ENCODE measurements at places on chromosomes 12 and 14.

- no peak for DNase-seq
- peaks cover 2% of the 10 kb centered on the region for H3K27me3 ChIP-seq
- H3K27ac ChIP-seq = no peak overlapping the region
Observed at GRCh38 chr12:109277899-109278762, 31.0 kb downstream of the FOXN4 start.

- H3K27ac ChIP-seq = no peak overlapping the region
- peaks cover 36% of the 10 kb centered on the region for H3K4me1 ChIP-seq
- H3K27me3 ChIP-seq = no peaks in the 10 kb centered on the region
- peaks cover 7% of the 10 kb centered on the region for H3K36me3 ChIP-seq
Observed at GRCh38 chr12:100138048-100138802, 4.4 kb downstream of the BLTP3B start.

- H3K27ac ChIP-seq = no peak overlapping the region
- peaks cover 16% of the 10 kb centered on the region for H3K4me1 ChIP-seq
- H3K27me3 ChIP-seq = no peaks in the 10 kb centered on the region
- DNase-seq = peak; percentile 42
- no peak overlapping the region for H3K4me3 ChIP-seq
Observed at GRCh38 chr12:124852329-124852831, 11.3 kb downstream of the SCARB1 start.

DNA sequence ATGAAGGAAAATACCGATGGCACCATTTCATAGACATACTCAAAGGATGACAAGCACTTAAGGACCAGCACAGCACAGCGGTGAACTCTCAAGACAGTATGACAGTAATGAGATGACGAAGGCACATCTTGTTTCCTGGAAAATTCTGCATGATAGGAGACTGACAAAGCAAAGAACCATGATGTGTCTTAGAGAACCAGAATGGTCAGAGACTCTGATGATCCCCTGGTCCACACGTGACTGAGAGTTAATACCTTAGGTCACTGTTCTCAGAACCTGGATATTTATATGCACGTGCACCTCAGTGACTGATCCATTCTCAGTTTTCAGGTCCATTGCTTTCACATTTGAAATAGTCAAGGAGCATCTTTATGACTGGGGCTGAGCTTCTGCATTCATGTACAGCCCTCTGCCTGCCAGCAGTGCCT lies 35.3 kb downstream of the PROX2 start:
- H3K36me3 ChIP-seq = peaks cover 9% of the 10 kb centered on the region
- H3K4me3 ChIP-seq = peak overlapping the region; percentile 52
- peak overlapping the region; percentile 89 for H3K27ac ChIP-seq
- H3K4me1 ChIP-seq = peaks cover 46% of the 10 kb centered on the region

DNA sequence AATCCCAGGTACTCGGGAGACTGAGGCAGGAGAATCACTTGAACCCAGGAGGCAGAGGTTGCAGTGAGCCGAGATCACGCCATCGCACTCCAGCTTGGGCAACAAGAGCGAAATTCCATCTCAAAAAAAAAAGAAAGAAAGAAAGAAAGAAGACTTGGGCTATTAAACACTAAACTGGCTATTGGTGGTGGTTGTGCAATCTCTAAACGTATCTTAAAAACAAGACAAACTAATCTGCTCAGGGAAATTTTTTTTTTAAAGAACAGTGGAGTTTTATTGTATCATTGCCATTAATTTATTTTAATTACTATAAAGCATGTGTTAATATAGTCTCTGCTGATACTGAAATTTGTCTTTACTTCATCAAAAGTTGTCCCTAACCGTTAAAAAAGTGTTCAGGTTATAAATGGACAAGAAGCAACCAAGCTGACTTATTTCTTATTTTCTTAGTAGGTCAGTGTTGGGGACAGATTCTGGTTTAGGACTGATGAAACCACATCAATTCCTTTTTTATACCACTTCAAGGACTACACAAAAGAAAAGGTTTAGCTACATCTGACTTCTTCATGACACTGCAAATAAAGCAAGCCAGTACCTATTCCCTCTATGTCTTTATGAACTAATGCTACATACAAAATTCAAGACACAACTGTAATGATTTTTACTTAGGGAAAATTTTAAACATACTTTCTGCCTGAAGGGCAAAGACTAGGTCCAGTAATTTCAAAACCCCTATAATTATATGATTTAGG lies 68.7 kb upstream of the KRAS start:
- DNase-seq = no peak
- H3K36me3 ChIP-seq = peaks cover 4% of the 10 kb centered on the region

- H3K4me1 ChIP-seq = no peaks in the 10 kb centered on the region
- no peak overlapping the region for H3K27ac ChIP-seq
- H3K27me3 ChIP-seq = no peaks in the 10 kb centered on the region
- no peaks in the 10 kb centered on the region for H3K36me3 ChIP-seq
- no peak for DNase-seq
- no peak overlapping the region for H3K4me3 ChIP-seq
Observed at GRCh38 chr12:101181776-101182175, 28.3 kb downstream of the SLC5A8 start.

- no peak overlapping the region for H3K27ac ChIP-seq
- no peak overlapping the region for H3K4me3 ChIP-seq
- H3K27me3 ChIP-seq = peaks cover 11% of the 10 kb centered on the region
- no peaks in the 10 kb centered on the region for H3K4me1 ChIP-seq
- H3K36me3 ChIP-seq = no peaks in the 10 kb centered on the region
Observed at GRCh38 chr12:75666939-75667334, 155.5 kb upstream of the KRR1 start.

GRCh38 chr14:75561013-75561432 lies 17.4 kb upstream of the FLVCR2 start:
- H3K27ac ChIP-seq = peak overlapping the region; percentile 17
- H3K27me3 ChIP-seq = no peaks in the 10 kb centered on the region
- DNase-seq = no peak
- H3K4me3 ChIP-seq = peak overlapping the region; percentile 4
- H3K4me1 ChIP-seq = peaks cover 35% of the 10 kb centered on the region

DNA sequence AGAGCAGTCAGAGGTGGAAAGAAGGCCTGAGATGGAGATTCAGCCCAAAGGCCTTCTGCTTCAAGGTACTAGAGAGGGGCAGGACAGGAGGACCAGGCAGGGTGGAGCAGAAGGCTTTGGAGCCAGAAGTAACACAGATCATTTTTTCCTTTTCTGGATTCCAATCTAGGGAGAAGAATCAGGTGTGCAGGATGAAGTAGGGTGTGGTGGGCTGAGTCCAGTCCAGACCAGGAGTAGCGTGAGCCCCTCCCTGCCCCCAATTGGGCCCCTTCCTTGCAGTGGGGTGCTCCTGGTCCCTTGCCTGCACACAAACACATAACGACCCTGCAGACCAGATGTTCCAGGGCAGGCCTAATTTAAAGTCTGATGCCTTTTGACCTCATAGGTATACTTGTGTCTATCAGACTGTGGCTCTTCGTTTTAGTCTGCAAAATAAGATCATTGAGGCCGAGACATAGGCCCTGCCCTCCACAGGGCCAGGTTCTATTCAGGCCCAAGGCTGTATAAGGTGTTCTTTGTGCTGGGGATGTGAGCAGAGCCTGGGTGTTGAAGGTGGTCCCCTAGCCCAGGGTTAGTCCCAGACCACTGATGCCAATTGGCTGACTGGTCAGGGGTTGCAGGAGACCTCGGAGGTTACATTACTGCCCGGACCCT lies 1.0 kb upstream of the NYNRIN start:
- DNase-seq = no peak
- no peak overlapping the region for H3K4me3 ChIP-seq
- H3K27ac ChIP-seq = no peak overlapping the region
- H3K36me3 ChIP-seq = no peaks in the 10 kb centered on the region

DNA sequence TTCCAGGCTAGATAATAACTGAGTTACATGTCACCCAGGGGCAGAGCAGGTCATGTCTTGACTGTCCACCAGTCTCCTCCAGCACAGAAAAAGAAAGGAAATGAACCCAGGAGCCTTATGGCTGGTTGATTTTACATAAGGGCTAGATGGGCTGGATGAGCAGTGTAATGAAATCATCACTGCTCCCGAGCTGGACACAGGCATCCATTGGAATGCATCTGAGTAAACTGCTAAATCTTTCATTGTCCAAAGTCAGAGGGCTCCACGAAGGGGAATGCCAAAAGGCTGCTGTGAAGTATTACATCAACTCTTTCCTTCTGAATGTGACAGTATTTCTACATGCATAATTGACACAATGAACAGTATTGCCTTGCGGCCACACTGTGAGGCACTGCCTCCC lies 30.1 kb upstream of the TSPAN11 start:
- no peak for DNase-seq
- no peak overlapping the region for H3K27ac ChIP-seq
- H3K27me3 ChIP-seq = peaks cover 19% of the 10 kb centered on the region
- H3K4me1 ChIP-seq = no peaks in the 10 kb centered on the region
- no peaks in the 10 kb centered on the region for H3K36me3 ChIP-seq

GRCh38 chr12:25052196-25052913 lies 103.5 kb upstream of the BCAT1 start:
- peak overlapping the region; percentile 94 for H3K4me3 ChIP-seq
- H3K4me1 ChIP-seq = peaks cover 33% of the 10 kb centered on the region
- no peaks in the 10 kb centered on the region for H3K27me3 ChIP-seq
- H3K27ac ChIP-seq = peak overlapping the region; percentile 92
- H3K36me3 ChIP-seq = peaks cover 10% of the 10 kb centered on the region

- no peak overlapping the region for H3K4me3 ChIP-seq
- H3K36me3 ChIP-seq = peaks cover 1% of the 10 kb centered on the region
- peaks cover 6% of the 10 kb centered on the region for H3K27me3 ChIP-seq
Observed at GRCh38 chr14:101709533-101709881, 52.0 kb upstream of the PPP2R5C start.

DNA sequence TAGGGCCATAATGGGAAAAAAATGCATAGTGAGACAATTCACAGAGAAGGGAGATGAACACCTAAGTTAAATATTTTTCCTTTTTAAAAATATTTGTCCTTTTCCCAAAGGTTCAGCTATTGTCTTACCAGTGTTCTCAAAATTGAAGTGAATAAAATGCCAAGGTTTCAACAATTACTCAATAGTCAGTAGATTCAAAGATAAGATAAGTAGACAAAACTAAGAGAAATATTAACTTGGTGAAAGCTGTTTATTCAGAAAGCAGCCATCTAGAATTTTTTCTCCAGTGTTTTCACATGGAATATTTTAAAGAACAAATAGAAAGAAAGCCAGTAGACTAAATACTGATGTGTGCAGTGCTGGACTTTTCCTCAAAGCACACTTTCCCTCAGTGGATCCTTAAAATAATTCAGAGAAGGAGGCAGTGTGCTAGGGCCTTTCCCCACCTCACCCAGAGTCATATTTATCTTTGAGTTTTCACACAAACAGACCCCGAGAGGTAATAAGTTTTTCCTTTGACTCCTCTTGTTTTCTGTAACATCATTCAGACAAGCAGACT lies 144.5 kb upstream of the PLEKHG7 start:
- no peak overlapping the region for H3K4me3 ChIP-seq
- peaks cover 23% of the 10 kb centered on the region for H3K4me1 ChIP-seq
- no peak overlapping the region for H3K27ac ChIP-seq
- no peak for DNase-seq
- H3K27me3 ChIP-seq = no peaks in the 10 kb centered on the region

DNA sequence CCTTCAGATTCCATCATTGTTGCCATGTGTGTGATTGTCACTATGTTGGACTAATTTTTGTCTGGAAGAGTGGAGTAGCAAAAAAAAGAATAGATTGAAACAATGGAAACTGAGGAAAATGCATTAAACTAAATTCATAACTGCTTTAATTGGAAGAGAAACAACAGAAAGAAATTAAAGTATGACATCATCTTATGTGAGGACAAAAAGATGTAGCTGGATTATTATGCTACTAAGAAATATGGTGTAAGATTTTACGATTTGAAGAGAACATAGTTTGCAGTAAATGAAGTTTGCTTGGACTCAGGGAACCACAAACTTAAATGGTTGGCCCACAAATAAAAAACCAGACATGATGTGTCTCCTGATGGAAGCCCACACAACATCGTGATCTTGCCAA lies 76.8 kb downstream of the PRKCH start:
- H3K4me1 ChIP-seq = peaks cover 80% of the 10 kb centered on the region
- H3K27ac ChIP-seq = peak overlapping the region; percentile 65
- H3K27me3 ChIP-seq = no peaks in the 10 kb centered on the region
- DNase-seq = no peak

- no peak for DNase-seq
- no peaks in the 10 kb centered on the region for H3K4me1 ChIP-seq
- H3K27me3 ChIP-seq = no peaks in the 10 kb centered on the region
Observed at GRCh38 chr12:74906224-74906623, 303.4 kb downstream of the KCNC2 start.

- H3K4me3 ChIP-seq = no peak overlapping the region
- peaks cover 27% of the 10 kb centered on the region for H3K4me1 ChIP-seq
- peaks cover 27% of the 10 kb centered on the region for H3K27me3 ChIP-seq
- no peak overlapping the region for H3K27ac ChIP-seq
- H3K36me3 ChIP-seq = peaks cover 4% of the 10 kb centered on the region
Observed at GRCh38 chr14:92753250-92753649, 4.8 kb upstream of the LGMN start.

DNA sequence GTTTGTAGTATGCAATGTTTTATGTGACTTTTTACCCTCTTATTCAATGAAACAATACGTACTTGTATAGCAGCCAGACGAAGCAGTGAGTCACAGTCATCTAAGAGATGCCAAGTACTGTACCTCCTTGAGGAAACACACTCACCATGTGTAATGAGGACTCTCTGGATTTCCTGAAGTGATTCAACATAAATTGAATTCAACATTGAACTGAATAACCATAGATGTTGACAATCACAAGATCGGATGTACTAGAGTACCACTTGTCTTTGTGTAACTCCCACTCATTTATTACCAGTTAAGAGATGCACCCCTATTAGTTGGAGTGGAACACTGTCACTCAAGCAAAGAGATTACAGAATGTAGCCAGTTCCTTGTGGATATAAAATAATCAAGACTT lies 175.2 kb upstream of the HMGA2 start:
- no peak overlapping the region for H3K4me3 ChIP-seq
- peaks cover 6% of the 10 kb centered on the region for H3K27me3 ChIP-seq
- no peaks in the 10 kb centered on the region for H3K4me1 ChIP-seq
- no peaks in the 10 kb centered on the region for H3K36me3 ChIP-seq
- no peak for DNase-seq

GRCh38 chr12:91883811-91884210 lies 261.8 kb downstream of the BTG1 start:
- peaks cover 13% of the 10 kb centered on the region for H3K4me1 ChIP-seq
- DNase-seq = no peak
- H3K27ac ChIP-seq = no peak overlapping the region
- H3K4me3 ChIP-seq = no peak overlapping the region
- H3K36me3 ChIP-seq = peaks cover 8% of the 10 kb centered on the region
- no peaks in the 10 kb centered on the region for H3K27me3 ChIP-seq

DNA sequence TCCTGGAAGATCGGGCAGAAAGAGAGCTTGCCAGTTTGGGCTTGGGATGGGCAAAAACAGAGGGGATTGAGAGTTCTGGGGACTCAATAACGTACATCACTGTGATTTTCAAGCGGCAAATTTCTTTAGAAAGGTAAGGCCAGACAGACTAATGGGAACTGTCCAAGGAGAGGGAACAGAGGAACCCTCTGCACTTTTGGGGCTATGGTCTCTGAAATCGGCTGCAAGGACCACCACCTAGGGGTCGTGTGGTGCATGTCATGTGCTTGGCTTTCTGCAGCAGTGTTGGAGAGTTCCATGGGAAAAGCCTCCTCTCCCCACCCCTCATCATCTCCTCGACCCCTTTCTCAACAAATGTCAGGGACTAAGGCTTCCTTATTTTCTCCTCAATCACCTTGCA lies 79.6 kb downstream of the PPM1A start:
- no peak for DNase-seq
- no peak overlapping the region for H3K27ac ChIP-seq
- H3K4me1 ChIP-seq = peaks cover 32% of the 10 kb centered on the region
- no peak overlapping the region for H3K4me3 ChIP-seq
- peaks cover 22% of the 10 kb centered on the region for H3K27me3 ChIP-seq
